Activated CD8-positive, alpha-beta memory T cell treated with anti-CD3 and anti-CD28 coated beads for 1 hour (primary cell): ENCODE measurements at places on chromosomes 2 and 18.

GRCh38 chr2:231321021-231321420, 74.5 kb upstream of the B3GNT7 start:
- no peak for DNase-seq

DNA sequence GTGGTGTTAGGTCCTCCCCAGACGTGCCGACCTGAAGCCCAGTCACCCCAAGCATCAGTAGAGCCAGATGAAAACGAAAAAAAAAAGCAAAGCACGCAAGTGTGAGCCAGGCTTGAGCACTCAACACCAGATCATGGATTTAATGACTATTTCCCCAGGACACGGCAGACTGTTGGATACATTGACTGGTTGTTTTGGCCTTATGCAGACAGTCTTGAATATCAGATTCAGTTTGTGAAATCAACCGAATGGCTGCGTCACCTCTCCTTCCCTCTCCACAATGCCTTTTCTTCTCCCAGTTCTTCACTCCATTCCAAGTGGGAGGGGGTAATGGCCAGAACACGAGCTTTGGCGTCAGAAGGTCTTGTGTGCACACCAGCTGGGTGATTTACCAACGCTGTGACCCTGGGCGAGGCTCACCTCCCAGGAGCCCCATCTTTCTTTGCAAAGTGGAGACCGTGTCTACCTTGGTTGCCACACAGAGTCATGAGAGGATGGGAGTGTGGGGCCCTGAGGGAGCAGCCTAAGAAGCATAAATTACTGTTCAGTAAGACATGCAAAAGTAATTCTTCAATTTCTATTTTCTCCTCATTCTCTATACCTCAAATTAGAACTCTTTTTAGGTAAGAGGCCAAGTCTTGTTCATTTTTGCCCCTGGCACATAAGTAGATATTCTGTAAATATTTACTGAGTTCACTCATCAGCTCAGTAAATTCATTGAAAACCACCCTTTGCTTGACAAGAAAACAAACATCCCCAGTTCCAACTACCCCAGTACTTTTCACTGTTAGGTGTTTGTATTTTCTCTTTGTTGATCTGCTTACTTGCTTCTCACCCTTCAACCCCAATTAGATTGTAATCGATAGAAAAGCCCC, 181.1 kb upstream of the COPS8 start:
- DNase-seq, result no peak

DNA sequence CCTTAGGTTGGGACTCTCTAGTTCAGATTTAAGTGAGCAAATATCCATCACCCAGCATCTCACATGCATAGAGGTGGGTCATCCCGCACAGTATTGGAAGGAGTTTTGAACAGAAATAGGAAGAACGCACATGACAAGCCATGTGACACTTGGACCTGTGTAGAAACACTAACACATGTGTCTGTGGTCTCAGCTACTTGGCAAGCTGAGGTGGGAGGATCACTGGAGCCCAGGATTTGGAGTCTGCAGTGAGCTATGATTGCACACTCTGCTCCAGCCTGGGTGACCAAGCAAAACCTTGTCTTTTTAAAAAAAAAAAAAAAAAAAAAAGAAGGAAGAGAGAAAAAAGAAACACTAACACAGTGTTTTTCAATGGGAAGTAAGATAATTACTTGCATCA, 5.4 kb upstream of the MTCL1 start:
- DNase-seq, result no peak

- no peak for DNase-seq
Measured at GRCh38 chr18:60060026-60060425, 160.2 kb downstream of the PMAIP1 start.

GRCh38 chr2:157470321-157470720, 26.4 kb upstream of the CYTIP start:
- DNase-seq, result no peak

GRCh38 chr18:73059280-73059679, 191.5 kb upstream of the NETO1 start:
- DNase-seq, result no peak

GRCh38 chr2:238719641-238720040, 128.2 kb upstream of the TWIST2 start:
- no peak for DNase-seq

DNA sequence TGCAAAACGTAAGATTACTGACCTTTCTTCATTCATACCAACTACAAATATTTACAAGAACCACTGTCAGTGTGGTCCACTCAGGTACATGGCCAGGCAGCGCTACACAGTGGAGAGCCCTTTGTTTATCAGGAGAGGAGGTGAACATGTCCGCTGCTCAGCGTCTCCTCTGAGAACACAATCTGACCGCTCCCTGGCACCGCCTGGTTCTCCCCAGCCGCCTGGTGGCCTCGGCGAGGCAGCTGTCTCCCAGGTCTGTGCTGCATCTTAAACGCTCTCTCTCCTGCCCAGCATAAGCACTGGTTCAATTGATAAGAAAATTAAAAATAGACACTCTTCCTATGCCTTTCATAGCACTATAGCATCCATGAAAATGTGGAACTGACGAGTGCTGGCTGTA, 146.8 kb upstream of the PXDN start:
- no peak for DNase-seq

DNA sequence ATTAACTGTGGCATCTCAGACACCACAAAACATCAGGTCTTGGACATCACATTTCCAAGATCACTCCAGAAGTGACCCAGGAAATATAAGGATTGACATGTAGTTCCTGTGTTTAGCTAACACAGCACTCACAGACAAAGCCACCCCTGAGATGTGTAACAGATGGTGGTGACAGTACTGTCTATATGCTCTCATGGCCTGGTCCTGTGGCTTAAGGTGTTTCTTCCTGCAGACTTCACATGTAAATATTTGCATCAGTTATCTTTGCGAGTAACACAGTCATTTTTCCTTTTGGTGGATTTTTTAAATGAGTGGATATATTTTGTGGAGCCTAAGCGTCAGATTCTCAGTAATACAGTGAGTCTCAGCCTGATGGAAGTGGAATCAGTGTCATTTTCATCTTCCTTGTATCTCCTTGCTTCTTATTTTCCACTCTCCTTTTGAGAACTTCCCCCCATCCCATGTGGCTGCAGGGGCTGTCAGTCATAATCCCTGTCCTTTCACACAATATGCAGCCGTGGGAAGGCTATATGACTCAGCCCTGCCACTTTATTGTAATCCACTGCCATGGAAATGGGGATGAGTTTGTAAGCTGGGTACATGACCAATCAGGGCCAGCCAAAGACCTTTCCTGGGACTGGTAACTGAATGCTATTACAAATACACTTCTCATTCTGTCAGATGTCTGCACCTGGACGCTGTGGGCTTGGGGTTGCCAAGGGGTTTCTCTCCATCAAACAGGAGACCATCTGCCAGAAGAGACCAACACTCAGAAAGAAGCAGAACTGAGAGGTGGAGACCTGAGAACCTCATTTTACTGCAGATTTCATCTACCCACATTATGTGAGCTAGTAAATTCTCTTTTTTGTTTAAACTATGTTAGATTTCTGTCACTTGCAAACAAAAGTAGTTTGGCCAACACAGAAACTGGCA, 74.3 kb downstream of the ICOS start:
- no peak for DNase-seq

GRCh38 chr2:234971496-234971895, 19.7 kb downstream of the SH3BP4 start:
- DNase-seq, result no peak

GRCh38 chr2:174326161-174327020, 8.4 kb upstream of the SP9 start:
- no peak for DNase-seq

- DNase-seq, result no peak
Measured at GRCh38 chr2:195337597-195337996, 319.4 kb upstream of the SLC39A10 start.

DNA sequence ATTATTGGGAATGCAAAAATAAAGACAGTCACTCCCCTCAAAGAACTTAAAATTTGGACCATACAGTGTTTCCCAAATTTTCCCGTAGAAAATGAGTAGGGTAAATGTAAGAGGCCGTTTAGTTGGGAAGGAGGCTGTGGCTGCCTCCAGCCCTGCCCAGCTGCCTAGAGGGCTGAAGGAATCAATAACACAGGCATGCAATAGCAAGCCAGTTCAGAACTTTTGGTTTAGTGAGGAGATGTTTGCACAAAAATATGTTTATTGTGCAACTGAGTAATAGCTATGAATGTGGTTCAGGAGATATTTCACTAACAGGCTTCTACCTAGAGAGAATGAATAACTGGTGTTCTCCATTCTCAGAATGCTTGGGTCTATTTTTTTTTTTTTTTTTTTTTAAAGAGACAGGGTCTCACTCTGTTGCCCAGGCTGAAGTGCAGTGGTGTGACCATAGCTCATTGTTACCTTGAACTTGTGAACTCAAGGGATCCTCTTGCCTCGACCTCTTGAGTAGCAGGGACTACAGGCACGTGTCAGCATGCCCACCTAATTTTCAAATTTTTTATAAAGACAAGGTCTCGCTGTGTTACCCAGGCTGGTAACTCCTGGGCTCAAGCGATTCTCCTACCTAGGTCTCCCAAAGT, 23.6 kb downstream of the UGP2 start:
- no peak for DNase-seq

DNA sequence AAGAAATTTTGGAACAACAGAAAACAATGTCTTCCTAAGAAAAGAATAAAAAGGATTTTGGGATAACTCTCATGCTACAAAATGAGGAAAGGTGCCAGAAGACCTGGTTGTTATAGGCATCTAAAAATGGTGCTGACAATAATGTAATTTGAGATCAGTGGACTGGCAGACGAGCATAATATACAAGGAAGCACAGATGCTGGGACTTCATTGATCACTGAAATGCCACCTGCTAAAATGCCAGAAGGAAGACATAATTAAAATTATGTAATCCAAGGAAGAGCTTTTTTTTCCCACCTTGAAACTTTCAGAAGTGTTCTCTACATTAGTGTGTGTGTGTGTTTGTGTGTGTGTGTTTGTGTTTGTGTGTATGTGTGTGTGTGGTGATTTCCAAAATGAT, 535.9 kb downstream of the XIRP2 start:
- DNase-seq, result no peak

- DNase-seq, result no peak
Measured at GRCh38 chr2:136085453-136086209, 32.3 kb downstream of the CXCR4 start.

- no peak for DNase-seq
Measured at GRCh38 chr2:203797276-203797675, 70.3 kb upstream of the CTLA4 start.

- DNase-seq, result no peak
Measured at GRCh38 chr2:48530033-48530811, at the start of gene STON1. Gene STON1 (plus strand): TSS chr2:48530154. CDS start chr2:48580634, 50,480 bp downstream.

DNA sequence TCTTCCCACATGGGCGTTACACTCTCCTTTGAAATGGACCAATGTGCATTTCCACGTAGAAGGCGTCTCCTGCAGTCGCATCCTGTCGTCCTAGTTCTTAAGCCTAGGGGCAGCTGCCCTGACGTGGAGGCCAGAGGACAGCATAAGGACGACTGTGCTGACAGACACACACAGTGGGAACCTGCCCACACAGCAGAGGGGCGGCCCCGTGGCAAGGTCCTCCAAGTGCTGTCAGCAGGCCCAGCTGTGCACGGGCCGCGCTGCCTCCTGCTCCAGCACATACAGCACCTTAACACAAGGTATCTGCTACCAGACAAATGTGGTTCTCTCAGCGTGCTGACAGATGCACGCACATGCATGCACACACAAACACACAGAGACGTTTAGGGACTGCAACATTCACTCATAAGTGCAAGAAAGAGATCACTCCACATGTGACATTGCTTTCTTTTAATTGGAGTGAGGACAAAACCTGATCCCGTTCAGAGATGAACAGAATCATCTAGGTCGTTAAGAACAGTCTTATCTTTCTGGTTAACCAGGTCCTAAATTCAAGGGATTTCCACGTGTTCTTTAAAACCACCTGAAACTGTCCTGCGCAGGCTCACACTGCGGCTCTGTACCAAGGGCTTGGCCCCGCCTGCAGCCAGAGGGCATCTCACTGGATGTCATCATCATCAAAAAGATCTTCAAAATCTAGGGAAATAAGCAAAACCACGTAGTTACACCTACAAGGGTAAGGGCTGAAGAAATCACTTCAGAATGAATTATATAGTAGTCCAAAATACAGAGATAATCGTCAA, 5.5 kb downstream of the COPS9 start:
- DNase-seq, result no peak

- DNase-seq, result no peak
Measured at GRCh38 chr2:128306081-128306930, 12.4 kb downstream of the HS6ST1 start.

GRCh38 chr2:159144776-159145614, 141.5 kb downstream of the WDSUB1 start:
- no peak for DNase-seq

- DNase-seq, result no peak
Measured at GRCh38 chr18:13680612-13681011, 45.7 kb downstream of the FAM210A start.

GRCh38 chr2:128358941-128359731, 40.5 kb upstream of the HS6ST1 start:
- no peak for DNase-seq

- no peak for DNase-seq
Measured at GRCh38 chr2:188810586-188810985, 163.6 kb upstream of the COL3A1 start.

DNA sequence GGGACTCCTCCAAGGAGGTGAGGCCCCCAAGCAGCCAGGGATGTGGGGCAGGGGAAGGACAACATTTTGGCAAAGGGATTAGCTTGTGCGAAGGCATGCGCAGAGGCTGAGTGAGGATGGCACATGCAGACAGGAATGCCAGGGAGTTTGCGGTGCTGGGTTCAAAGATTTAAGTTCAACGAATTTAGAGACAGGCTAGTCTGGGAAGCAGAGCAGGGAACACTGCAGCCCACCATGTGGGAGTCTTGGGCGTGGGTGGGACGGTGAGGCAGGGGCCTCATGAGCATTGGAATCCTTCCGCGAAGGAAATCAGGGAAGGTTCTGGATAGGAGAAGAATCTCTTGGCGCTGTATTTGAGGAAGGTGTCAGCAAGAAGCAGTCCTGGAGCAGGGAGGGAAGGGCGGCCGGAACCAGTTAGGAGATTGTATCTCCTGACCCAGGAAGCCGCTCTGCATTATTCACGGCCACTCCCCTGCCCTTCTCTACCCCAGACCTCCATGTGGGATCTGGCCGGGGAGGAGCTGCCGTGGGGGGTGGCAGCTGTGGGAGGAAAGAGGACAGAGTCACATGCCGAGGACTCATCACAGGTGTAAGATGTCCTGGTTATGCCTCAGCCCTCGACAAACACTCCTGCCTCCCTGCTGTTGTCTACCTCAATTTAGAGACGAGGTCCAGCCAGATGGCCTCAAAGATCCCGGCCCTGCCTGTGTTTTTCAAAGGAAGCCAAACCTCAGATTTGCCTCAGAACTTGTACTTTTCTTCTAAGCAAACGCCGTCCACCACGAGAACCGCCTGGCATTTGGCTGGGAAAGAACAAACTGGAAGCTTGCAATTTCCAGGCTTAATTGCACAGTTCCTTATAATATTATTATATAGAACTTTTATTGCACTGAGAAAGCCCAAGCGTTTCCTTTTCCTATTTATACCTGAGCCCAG, 123.7 kb upstream of the SMAD2 start:
- DNase-seq, result no peak
